T-helper 9 cell (primary cell): ENCODE measurements at places on chromosomes 3 and 15.

DNA sequence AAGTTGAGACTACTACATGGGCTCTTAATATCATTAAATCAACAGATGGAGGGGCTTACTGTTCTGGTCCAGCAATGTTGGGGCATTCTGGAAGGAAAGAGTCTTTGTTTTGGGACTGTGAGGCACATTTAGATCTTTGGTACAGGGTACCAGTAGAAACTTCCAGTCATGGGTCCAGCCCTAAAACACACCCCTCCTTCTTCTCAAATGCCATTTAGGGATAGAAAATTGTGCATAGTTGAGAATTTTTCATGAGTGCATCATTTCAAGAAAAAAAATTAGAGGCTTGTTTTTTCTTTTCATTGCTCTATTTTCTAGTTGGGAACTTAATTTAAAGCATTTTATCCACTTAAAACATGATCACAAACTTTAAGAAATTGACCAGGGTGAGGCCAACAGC lies 4.1 kb upstream of the RTP1 start:
- no peak for DNase-seq

GRCh38 chr3:134104031-134104430 lies 74.3 kb upstream of the SLCO2A1 start:
- DNase-seq = no peak

- DNase-seq = no peak
These were observed 111.6 kb upstream of the SLC6A6 start for GRCh38 chr3:14290631-14291385.

DNA sequence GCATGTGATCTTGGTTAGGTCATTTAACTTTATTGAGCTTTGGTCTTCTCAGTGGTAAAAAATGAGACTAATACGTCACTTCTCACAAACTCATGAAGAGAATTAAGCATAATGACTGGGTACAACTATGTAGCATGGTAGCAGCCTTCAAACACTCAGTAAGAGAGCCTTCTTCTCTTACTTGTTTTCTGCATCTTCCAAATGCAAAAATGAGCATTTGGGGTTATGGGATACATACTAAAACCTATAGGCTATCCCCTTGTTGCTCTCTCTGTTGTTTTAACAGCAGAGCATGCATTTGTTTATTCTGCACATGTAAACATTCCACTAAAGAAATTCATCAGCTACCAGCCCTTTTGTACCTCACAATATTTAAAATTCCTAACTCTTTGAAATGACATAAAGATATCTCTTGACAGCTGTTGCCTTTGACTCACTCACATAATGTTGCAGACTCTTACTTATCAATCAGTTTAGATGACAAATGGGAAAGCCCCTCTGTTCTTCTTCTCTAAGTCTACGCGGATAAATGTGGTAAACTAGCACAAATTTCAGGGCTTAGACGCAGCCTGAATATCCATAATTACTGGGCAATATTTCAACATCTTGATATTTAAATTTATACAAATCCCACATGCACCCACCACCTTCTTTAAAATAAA lies 327.3 kb upstream of the SATB1 start:
- no peak for DNase-seq

GRCh38 chr15:75063889-75064288 lies 40.5 kb downstream of the PPCDC start:
- DNase-seq = no peak

- DNase-seq = peak; percentile 39
These were observed 1.1 kb downstream of the NFKBIZ start for GRCh38 chr3:101850246-101851051.

DNA sequence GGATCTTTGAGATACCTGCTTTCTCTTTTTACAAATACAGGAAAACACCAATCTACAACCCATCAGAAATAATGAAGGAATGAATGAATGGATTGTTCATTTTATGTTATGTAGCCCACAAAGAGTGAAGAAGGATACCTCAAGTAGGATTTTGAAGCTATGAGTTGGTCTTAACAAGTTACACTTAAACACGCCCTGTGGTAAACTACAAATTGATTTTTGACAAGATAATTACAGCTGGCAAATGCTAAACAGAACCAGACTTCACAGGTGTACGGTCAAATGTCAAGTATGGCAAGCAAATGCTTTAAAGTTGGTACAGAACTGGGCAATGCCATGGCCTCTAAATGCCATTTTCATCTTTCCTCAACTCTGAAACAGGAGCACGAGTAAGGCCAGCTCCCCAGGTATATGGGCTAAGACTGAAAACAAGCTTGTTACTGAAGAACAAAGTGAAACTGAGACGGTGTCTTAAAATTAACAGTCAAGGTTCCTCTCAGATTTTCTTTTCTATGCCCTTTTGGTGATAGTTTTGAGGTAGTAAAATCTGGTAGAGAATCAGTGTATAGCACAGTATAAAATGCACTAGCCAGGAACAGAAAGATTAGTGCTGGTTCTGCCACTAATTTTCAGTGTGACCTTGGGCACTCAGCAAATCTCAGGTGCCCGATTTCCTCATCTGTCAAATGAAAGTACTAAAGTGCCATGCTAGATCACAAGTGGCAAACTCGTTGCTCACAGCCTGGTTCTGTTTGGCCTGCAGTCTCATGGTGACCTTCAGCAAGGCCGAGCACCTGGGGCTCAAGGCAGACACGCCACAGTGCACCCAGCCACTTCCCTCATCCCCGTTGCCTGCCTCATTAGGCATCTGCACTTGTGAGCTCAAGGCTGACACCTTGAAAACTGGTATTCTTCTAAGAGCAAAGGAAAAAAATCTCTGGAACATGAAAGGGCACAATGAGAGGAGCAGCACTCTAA lies 9.5 kb downstream of the RUVBL1 start:
- DNase-seq = no peak

- no peak for DNase-seq
These were observed 75.5 kb downstream of the ZBTB20 start for GRCh38 chr3:115071601-115072000.

DNA sequence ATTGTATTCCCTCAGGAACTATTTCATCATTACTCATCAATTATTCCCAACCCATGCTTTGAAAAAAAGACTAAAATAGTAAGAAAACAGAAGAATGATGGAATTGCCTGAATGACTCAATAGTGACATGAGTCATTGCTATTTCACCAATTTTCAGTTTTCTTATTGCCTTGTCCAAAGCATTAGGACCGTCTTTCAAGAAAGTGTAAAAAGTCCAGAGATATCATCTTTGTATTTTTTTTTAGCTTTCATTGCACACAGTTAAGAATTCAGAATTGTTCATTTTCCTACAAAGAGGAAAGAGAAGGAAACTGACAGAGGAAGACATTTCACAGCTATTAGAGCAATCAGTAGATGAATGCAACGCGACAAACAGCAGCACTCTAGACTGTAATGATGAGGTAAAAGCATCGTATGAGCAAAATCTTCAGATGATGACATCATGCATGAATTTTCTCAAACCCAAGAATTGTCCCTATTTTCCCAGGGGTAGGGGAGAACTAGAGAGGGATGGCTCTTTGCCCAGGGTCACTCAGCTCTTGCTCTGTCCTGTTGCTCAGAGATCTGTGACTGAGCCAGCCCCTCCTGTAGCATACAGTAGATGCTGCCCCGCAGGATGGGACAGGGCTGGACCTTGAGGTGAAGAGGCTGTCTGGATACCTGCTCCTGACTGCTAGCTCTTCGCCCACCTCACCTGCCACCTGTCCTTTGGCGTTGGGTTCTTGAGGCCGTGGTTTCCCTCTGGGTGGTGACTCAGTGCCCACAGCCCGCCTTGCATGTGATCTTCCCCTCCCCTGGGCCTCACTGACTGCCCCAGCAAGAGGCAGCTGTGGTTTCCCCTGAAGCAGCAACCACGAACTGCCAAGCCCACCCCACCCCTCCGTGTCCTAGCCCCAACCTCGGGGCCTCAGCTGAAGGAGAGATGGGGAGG lies 84.8 kb downstream of the PPCDC start:
- peak; percentile 10 for DNase-seq

DNA sequence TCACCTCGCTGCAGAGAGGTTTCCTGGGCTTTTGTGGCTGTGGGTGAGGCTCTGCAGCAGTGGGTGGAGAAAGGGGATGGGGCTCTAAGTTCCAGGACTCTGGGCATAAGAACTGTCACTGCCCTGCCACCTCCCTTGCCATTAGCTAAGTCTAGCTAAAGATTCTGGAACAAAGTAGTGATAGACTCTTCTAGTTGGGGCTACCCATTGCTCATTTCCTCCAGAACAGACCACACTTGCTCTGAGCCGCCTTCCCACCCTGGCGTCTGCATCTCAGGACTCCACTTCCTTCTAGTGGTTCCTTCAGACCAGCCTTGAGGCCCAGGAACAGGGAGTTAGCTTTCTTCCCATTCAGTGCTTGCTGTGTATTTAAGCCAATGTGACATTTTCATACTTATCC lies 7.5 kb downstream of the ARHGAP31 start:
- no peak for DNase-seq
